ENCODE measurements at places on chromosomes 3 and 15.

DNA sequence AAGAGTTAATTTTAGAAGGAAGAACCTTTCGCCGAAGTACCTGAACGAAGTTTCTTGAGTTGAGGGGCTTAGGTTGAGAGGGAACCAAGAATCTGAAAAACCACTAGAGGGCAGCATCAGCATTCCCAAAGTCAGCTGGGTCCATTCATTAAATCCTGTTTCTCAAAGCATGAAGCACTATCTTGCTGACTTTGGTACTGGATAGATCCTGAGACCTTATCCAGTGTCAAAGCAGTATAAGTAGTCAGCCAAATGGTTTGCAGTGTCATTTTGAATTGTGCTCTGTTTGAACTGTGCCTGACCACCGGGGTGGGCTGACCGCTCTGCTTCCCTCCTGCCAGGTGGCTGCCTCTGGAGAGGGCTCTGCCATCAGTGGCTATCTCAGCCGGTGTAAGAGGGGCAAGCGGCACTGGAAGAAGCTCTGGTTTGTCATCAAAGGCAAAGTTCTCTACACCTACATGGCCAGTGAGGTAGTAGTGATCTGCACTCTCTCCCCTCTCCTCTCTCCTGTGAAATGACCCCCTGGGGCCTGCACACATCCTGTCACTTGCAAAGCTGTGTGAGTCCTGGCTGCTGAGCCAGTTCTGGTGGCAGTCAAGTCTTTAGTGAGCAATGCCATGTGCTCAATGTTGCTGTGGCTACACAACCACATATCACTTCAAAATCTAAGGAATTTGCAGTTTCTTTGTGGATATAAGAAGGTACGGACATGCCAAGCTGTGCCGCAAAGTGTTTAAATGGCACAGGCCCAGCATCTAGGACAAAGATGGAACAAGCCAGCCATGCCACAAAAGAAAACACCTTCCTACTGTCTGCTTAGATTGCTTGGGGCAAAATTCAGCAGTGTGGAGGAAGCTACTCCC, 21.4 kb upstream of the NR2C2 start:
- DNase-seq = no peak

DNA sequence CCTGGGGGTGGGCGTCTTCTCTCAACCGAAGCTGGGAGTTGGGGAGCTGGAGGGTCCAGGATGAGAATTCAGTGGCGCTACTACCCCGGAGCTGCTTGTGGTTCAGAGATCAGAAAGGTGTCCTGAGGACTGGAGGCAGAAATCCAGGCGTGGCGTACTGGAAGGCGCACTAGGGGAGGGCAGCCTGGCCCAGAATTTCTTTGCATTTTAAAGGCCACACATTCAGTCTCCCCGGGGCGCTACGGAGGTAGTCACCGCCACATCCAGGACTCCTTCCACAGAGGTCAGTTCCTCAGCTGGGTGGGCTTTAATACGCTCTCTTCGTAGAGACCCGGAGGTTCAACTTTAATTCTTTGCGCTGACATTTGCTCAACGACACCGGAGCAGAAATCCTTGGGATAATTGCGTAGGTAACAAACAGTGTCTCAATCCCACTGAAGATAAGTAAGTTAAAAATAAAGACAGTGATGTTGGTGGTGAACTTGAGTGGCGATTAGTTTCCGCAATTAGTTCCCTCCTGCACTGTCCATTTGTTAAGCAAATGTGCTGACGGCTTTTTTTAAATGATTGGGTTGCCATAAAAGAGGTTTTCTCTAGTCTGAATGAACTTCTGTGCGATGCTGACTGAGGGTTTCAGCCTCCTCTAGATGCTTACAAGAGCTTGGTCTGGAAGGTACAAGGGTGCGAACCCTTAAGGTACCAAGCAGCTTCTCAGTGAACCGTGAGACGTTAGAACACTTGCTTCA, 535 bp downstream of the MCTP2 start:
- DNase-seq = no peak

GRCh38 chr3:152583963-152584362, 251.0 kb upstream of the P2RY1 start:
- peak; percentile 62 for DNase-seq

GRCh38 chr3:16182183-16182582, 7.7 kb downstream of the GALNT15 start:
- no peak for DNase-seq

- no peak for DNase-seq
These were observed 184.1 kb downstream of the MECOM start for GRCh38 chr3:169479314-169479939.

GRCh38 chr3:61226166-61226686, 25.0 kb downstream of the FHIT start:
- no peak for DNase-seq

DNA sequence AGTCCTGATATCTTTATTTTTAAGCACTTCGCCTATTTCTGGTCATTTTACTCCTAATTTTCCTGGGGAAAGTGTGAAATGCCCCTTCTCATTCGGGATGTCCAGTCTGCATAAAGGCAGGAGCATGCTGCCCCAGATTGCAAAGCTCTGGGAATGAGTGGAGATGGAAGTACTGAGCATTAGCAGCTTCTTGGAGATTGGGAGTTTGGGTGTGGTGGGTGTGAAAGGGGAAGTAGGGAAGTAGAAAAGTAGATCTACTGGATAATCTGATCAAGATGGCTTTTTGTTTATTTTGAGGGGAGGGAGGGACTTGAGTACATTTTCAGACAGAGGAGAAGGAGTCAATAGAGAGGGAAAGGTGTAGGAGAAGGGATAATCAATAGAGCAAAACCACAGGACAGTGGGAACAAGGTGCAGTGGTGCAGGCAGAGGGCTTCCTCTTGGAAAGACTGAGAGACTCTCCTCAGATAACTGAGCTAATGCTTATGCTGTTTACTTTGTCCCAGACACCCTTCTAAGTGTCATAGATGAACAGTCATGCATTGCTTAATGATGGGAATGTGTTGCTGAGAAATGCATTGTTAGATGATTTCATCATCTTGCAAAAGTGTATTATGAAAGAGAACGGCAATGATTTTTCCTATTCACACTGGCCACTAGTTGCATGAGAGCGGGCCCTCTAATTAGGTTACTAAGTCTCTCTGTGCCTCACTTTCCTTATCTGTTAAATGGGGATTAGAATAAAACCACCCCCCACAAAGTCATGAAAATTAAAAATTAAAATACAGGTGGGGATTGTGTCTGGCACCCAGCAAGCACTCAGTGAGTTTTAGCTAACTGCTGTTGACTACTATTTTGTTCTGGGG, 45.5 kb downstream of the PHLDB2 start:
- no peak for DNase-seq

GRCh38 chr3:54104084-54104483, 18.3 kb upstream of the CACNA2D3 start:
- DNase-seq = no peak

DNA sequence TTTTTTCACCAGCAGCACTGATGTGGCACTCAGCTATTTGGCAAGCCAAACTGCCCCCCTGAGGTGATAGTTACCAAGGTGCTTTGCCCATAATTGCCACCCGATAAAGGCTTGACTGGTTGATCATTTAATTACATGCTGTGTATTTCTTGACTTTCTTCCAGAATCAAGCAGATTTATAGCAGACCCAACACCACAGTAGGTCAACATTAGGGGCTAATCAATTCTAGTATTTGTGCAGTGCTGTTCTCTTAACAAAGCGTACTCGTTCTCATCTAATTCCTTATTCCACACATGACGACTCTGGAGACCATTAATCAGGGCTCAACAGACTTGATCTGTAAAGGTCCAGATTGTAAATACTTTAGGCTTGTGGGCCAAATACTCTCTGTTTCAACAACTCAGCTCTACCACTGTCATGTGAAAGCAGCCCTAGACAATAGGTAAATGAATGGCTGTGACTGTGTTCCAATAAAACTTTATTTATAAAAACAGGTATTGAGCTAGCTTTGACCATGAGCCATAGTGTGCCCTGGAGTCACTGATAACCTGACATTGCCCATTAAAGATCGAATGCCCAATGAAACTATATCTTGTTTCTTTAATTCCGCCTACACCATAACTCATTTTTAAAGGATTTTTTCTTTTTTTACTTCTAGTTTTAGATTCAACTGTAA, 119.1 kb upstream of the TMC3 start:
- no peak for DNase-seq

DNA sequence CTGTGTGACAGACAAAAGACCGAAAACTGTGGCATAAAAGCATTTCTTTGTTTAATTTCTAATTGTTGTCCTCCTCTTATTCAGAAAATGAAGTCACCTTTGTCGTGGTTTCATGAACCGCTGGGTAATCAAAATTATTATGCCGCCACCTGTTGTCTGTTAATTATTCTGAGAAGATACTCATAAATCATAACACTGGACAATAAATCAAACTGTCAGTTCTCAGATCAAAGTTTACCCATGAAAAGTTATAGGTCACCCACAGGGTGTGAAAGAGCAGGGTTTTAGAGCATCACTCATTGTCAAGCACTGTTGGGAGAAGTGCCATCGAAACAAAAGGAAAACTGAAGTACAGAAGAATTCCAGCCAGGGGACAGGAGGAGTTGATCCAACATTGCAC, 474.3 kb downstream of the NR2F2 start:
- DNase-seq = no peak

DNA sequence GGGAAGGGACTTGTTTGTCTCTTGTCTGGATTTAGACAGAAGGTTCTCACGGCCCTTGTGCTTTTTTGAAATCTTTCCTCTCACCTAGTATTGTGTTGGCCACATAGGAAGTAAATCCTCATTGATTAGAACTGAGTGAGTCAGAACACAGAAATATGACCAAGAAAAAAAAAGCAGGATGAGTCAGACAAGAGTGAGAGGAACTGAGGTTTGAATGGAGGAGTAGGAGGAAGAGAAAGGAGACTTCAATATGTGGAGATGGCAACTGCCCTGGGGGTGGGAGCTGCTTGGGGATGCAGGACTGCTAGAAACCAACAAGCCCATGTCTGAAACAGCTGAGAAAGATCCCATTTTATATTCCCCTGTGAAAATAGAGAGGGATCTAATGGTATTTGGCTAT, 194.1 kb upstream of the ZBTB20 start:
- DNase-seq = no peak

DNA sequence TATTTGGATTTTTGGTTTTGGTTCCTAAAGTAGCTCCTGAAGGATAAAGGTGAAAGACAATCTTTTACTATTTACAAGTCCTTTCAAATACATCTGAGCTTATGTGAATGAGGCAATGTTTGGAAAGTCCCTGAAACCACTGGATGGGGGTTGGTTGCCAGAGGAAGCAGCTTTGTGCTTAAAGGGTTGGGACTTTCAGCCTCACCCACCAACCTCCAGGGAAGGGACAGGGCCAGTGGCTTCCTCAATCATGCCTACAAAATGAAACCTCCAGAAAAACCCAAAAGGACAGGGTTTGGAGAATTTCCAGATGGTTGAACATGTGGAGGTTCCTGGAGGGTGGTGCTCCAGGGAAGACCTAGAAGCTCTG, 20.9 kb upstream of the ABHD17C start:
- DNase-seq = no peak

GRCh38 chr15:73968461-73968860, 23.6 kb downstream of the STOML1 start:
- DNase-seq = no peak

GRCh38 chr3:15523660-15524417, 2.3 kb upstream of the COLQ start:
- DNase-seq = no peak

DNA sequence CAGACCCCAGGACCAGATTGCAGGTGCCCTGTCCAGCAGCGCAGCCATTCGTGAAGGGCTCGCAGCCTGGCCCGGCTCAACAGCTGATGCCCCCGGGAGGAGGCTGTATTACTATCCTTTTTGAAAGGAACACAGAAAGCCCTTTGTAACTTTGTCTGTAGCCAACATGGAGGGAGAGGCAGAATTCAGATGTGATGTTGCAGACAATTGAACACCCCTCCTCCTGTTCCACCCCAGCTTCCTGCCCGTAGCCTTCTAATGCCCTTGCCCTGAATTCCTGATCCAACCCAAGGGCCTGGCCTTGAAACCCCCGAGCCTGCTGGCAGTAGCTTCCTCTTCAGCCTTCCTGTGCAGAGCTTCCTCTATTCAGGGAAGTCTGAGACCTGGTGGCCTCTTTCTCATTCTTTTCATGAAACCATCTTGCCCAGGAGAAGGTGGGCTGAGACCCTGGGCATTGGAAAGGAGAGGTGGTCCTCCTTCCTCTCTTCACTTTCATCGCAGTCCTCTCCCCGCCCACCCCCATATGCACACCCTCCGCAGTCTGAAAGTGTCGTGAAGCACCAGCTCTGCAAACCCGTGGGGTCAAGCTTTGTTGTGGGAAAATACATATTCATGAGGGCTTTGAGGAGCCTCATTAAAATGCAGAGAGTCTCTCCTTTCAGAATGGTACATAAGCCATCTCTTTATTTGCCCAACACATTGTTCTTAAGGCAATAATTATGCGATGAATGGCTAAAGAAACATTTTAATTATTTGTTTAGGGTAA, 109.2 kb downstream of the APBA2 start:
- no peak for DNase-seq

- no peak for DNase-seq
These were observed 257.2 kb upstream of the NECTIN3 start for GRCh38 chr3:110814170-110815007.

GRCh38 chr3:149443545-149443912, 31.0 kb upstream of the TM4SF4 start:
- no peak for DNase-seq

GRCh38 chr3:70224337-70224736, 88.1 kb downstream of the MDFIC2 start:
- DNase-seq = no peak

- no peak for DNase-seq
These were observed 841 bp downstream of the POGLUT1 start for GRCh38 chr3:119469418-119470189.

DNA sequence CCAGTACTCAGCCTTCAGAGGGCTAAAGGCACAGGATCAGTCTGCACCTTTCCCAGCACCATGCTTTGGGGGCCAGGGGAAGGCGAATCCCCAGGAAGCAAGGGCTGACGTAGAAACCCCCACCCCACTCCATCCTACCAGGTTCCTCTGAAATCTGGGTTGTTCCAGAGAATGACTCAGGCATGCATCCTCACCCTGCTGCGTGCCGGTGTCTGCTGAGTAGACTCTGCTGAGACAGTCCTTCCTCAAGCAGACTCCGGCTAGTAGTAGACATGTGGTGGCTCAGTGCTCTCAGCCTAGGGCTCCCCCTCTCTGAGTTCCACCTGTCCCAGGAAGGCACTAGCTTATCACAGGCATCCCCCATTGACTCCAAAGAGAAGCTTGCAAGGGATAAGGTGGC, 9.0 kb downstream of the TMEM43 start:
- no peak for DNase-seq

- no peak for DNase-seq
These were observed 15.6 kb downstream of the VPS8 start for GRCh38 chr3:184827572-184827971.

DNA sequence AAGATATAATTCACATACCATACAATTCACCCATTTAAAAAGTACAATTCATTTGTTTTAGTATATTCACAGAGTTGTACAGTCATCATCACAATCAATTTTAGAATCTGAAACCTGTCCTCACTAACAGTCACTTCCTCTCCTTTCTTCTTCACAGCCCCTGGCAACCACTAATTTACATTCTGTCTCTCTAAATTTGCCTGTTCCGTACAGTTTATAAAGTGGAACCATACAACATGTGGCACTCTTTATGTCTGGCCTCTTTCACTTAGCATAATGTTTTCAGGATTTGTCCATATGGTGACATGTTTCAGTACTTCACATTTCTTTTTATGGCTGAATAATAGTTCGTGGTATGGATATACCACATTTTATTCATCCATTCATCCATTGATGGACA, 22.7 kb downstream of the ERICH6 start:
- DNase-seq = no peak

Measured in forelimb muscle (tissue), 1 donor.